ENCODE measurements at places on chromosomes 3 and 15.

DNA sequence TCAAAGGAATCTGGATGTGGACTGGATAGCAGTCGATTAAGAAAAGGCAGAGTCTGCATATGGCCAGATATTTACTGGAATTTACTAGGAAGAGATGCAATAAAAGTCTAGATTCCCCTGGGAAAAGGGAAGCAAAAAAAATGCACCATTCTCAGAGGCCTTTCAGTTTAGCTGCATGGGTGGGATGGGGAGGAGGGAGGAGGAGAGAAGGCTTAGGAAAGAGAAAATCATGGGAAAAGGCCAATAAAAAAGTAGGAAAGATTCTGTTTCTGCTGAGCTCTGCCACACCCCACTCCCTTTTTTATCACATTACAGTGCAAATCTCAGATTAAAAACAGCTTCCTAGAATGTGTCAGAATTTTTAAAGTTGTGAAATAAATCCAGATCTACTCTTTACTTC is 103.6 kb downstream of the ADAMTS9 start:
- no peak for DNase-seq

DNA sequence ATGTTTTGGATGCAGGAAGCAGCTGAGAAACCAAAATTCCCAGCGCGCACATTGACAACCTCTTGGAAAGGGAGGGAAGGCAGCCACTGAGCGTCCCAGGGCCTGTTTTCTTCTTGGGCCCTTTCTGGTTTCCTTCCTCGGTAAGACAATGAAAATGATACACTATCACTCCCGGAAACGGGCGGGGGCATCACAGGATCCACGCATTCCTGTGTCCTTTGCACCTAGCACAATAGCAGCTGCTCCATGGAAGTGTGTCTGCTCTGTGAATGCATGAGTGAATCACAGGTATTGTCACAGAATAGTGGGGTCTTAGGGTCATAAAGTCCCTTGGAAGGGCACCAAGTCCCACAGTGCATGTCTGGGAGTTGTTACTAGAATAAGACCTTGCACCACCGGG is 6.3 kb upstream of the ITPKA start:
- DNase-seq = no peak

DNA sequence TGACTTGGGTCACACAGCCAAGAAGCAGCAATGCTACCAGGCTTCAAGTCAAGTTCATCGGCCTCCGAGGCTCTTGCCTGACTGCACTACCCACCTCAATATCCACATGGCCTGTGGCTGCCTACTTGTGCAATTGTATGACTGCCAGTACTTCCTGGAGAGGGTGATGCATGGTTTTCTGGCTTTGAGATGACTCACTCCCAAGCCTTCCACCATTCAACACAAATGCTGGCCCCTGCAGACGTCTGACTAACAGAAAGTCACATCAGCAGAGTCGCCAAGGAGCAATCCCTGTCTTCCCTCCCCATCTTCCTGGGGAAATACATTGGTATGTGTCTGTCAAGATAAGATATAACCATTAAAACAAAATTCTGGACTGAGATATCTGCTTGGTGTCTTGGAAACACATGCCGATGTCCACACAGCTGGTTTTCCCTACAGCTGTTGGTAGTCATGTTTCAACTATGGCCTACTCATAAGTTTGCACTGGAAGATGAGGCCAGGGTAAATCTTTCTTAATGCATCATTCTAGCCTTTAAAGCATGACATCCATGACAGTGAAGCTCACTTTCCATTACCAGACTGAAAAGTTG is 79.6 kb upstream of the SPATA12 start:
- no peak for DNase-seq

GRCh38 chr3:111923095-111923771 is 55.6 kb upstream of the ABHD10 start:
- DNase-seq = no peak

- no peak for DNase-seq
Observed at GRCh38 chr15:85312929-85313331, 67.5 kb upstream of the AKAP13 start.

DNA sequence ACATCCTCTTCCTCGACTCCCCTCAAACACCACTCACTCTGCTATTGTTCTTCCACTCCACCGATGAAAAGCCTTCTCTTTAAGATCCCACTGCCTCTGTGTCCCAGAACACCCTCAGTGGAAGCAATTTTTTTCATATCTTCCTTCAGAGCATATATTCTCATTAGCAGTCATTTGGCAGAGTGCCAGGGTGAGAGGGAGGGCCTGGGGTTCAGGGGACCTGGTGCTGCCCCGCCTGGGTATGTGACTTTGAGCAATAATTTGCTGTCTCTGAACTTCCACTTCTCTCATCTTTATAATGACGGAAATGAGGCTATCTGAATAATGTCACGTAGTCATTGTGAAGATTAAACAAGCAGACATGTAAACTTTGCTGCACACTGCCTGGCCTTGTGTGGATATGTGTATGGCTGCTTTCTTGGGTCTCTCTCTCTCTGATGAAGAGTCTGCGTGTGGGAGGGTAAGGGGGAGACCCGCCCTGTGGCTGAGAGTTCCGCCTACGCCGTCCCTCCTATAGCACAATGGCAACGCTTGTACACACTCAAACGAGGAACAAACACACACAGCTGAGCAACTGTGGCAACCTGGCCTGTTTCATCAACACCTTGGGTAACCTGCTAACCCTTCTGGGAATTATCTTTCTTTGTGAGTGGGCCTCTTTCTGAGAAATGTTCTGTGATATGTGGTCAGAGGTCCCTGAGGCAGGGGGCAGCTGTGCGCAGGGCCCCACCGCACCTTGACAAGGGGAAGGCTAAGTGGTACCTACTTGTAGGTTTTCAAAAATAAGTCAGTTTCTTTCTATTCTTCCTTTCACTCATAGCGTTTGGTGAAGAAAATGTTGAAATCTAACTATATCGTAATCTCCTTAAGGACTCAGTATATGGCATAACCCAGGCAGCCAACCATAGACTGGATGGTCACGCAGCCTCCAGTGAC is 369.8 kb downstream of the SV2B start:
- no peak for DNase-seq

- no peak for DNase-seq
Observed at GRCh38 chr15:63826528-63826927, 7.2 kb downstream of the HERC1 start.

- DNase-seq = no peak
Observed at GRCh38 chr15:46709460-46710083, 1007.7 kb upstream of the SEMA6D start.

GRCh38 chr3:43637702-43638101 is 15.9 kb upstream of the ANO10 start:
- no peak for DNase-seq

DNA sequence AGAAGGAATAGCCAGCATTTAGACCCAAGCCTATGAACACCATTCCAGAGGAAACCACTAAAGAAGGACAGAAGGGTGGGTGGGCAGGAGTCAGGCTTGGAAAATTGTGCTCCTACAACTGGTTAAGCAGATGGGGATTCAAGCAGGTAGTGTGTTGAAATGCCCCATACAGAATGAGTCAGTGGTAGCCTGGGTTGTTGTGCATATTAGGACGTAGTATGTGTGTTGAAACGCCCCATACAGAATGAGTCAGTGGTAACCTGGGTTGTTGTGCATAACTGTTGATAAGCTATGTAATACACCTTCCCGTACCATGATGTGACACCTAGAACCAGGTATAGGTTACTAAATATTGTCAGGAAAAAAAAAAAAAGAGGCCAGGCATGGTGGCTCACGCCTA is 34.0 kb downstream of the MINDY4B start:
- no peak for DNase-seq

DNA sequence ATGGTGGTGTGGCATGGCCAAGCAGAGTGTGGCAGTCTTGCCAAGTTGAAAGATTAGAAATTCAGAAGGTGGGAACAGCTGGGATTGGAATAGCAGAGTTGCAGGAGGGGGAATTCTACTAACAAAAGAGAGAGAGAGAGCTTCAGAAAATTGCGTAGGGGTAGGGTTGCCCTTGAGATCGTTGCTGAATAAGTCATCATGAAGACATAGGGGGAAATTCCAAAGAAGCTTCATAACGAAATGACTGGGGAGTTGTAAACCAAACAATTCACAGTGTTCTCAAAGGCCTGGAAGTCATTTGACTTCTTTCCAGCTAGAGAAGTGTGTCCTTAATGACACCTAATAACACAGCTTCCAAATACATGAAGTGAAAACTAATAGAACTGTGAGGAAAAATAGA is 26.3 kb upstream of the TIPARP start:
- no peak for DNase-seq

DNA sequence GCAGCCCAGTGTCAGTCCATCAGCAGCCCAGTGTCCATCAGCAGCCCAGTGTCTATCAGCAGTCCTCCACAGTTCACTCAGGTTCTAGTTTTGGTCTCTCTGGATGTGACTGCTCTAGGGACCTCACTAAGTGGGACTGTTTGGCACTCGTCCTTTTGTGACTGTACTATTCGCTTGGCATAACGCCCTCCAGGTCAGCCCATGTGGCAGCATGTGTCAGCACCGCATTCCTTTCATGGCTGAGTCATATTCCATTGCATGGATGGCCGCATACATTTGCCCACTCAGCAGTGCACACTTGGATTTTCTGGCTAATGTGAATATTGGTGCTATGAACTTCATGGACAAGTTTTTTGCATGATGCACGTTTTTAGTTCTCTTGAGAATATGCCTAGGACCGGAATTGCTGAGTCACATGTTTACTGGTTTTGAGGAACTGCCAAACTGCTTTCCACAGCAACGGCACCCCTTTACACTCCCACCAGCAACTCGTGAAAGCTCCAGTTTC is 16.4 kb downstream of the CHST13 start:
- DNase-seq = no peak

DNA sequence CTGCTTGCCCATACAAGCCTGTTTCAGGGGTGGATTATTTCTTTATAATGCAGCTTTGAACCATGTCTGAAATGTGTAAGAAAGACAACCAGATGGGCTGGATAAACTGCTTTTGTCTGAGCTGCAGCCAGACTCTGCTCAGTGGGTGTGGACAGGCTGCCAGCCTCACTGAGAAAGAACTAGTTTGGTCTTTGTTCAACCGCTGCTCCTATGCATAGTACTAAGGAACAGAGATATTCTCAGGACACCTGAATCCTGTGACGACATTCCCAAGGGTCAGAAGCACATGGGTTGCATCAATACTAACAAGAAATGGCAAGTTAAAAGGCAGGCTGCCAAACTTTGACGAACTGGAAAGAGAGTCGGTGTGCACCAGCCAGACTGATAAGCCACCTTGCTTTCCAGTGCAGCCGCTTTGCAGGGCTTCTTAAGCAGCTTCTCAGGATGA is 57.2 kb downstream of the PLD1 start:
- no peak for DNase-seq

DNA sequence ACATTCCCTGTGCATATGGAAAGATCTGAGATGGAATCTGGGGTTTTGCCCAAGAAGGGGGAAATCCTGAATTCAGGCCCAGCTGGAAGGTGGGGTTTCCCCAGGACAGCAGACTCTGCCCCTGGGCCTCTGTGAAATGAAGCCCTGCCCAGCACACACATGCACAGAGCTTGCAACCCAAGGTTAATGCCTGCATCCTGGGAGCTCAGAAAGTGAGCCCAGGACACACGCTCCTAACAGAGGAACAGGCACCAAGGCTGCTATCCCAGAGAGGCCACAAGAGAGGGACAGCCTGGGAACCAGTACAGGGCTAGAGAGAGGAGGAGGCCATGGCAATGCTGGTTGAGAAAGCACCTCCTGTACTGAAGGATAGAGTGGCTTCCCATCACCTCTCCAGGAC is 16.1 kb downstream of the SEMA5B start:
- DNase-seq = no peak

- DNase-seq = no peak
Observed at GRCh38 chr15:64017082-64017588, 29.1 kb downstream of the DAPK2 start.

- no peak for DNase-seq
Observed at GRCh38 chr15:94563456-94563855, 332.1 kb downstream of the MCTP2 start.

GRCh38 chr15:93176065-93176464 is 87.1 kb upstream of the RGMA start:
- DNase-seq = no peak

DNA sequence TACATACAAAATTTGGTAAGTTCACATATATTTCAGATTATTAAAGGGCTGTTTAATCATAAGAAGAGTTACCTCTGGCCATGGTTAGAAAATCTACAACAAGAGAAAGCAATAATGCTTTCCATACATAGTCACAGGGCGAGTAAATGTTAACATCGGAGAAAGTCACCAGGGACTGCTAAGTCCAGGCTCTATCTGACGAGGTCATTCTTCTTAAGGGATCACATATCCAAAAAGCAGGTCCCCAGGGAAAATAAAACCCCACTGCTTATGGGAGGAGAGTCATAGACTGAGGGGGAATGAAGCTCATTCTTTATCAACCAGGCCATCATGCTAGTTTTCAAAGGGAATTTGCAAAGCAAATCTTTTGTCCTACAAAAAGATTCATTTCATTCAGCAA is 3.1 kb downstream of the PCYT1A start:
- DNase-seq = no peak

DNA sequence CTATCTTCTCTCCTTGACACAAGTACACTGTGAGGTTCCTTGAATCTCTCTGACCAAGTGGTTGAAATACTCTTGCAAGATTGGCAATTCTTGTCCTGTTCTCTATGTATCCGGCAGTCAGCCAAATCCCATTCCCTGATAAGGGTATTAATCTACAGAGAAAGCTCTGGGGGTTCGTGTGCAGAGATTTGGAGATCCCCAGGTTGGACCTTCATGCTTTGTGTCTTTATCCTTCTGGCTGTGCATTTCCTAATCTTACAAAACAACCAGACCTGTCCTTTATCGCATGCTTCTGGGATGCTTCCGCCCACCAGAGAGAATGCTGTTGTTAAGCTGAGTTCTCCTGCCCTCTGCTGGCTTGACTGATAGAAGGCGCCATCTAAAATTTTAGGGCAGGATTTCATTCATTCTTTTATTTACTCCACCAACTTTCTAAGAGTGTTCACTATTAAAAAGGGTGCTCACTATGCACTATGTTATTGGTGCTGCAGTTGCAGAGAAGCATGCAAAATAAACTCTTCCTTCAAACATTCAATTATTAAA is 8.6 kb upstream of the SST start:
- DNase-seq = no peak

GRCh38 chr3:36455406-36455805 is 75.1 kb downstream of the STAC start:
- no peak for DNase-seq

Measured in GM10248 (cell line).